MM.1S (cell line): ENCODE measurements at places on chromosomes 1 and 21.

- no peak for DNase-seq
Measured at GRCh38 chr21:46002841-46003574, 21.4 kb downstream of the COL6A1 start.

DNA sequence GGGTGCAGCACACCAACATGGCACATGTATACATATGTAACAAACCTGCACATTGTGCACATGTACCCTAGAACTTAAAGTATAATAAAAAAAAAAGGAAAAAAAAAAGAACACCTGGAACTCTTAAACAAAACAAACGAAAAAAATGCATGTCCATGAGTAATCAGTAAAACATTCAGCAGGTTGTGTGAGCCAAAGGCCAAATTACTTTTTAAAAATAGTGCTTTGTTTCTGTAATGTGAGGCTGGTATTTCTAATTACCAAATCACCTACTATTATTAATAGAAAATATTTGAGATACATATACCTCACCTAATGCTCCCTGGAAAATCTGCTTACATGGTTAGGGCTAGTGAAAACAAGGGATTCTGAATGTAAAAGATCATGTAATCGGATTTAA lies 294.4 kb upstream of the NR5A2 start:
- DNase-seq, result no peak

DNA sequence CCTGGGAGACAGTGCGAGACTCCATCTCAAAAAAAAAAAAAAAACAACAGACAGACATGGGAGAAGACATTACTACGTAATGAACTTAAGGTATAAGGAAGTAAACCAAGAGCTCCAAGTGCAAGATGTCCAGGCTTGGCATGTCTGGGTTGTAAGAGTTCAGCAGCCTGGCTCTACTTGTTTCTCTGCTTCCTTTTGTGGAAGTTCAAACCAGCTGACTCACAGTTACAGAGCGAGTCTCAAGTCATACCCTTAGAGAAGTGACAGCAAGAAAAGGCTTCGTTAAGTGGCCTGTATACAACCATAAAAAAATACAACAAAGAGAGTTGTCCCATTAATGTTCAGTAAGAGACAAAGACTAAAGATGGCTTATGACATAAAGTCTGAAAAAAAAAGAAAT lies 1.3 kb downstream of the RIT1 start:
- DNase-seq, result no peak

DNA sequence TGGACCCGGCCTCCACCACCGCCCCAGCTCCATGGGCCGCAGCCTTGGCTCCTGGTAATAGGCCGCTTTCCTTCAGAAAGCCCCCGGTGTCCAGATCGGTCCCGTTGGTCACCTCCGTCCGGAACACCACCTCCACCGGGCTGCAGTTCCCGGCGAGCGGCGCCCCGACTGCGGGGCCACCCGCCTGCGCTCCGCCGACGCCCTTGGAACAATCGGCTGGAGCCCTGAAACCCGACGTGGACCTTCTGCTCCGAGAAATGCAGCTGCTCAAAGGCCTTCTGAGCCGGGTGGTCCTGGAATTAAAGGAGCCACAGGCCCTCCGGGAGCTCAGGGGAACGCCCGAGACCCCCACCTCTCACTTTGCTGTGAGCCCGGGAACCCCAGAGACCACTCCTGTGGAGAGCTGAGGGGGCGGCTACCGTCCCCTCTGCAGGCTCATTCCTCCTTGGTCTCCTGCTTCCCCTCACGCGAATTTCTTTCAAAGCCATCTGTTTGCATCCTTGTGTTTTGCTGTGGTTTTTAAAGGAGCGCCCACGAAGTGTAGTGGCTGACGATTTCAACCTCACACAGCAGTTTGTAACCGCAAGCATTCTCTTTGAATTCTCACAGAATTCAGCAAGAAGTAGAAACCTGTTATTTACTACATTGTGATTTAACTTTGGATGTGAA lies 6.0 kb downstream of the FCRLB start:
- peak; percentile 45 for DNase-seq

GRCh38 chr21:34126269-34126668 lies 52.9 kb downstream of the MRPS6 start:
- no peak for DNase-seq

GRCh38 chr1:198674009-198674408 lies 35.2 kb downstream of the PTPRC start:
- no peak for DNase-seq

GRCh38 chr1:45473302-45473701 lies 17.7 kb downstream of the TESK2 start:
- peak; percentile 14 for DNase-seq

GRCh38 chr21:15272171-15272570 lies 207.4 kb upstream of the NRIP1 start:
- no peak for DNase-seq

GRCh38 chr1:101280942-101281654 lies 44.3 kb downstream of the S1PR1 start:
- no peak for DNase-seq

DNA sequence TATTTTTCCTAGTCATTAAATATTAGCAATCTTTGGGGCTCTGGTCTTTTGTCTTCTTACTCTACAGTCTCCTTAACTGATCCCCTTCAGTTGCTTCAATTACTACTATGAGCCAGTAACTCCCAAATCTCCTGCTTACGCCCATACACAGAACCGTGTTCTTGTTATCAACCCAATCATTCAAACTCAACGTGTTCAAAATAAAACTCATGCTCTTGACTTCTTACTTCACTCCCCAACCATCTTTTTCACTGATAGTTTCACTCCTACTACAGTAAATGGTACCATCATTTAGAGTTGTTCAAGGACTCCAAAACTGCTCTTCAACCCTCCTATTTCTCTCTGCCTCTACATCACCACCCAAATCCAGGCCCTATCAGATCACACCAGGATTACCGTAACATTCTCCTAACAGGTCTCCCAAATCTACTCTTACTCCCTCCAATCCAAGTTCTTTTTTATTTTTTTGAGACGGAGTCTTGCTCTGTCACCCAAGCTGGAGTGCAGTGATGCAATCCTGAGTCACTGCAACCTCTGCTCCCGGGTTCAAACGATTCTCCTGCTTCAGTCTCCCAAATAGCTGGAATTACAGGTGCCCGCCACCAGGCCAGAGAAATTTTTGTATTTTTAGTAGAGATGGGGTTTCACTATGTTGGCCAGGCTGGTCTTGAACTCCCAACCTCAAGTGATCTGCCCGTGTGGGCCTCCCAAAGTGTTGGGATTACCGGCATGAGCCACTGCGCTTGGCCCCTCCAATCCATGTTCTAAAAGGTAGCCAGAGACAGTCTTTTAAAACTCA lies 3.0 kb downstream of the YARS1 start:
- no peak for DNase-seq

GRCh38 chr1:234730475-234730769 lies 120.4 kb upstream of the IRF2BP2 start:
- DNase-seq, result no peak

DNA sequence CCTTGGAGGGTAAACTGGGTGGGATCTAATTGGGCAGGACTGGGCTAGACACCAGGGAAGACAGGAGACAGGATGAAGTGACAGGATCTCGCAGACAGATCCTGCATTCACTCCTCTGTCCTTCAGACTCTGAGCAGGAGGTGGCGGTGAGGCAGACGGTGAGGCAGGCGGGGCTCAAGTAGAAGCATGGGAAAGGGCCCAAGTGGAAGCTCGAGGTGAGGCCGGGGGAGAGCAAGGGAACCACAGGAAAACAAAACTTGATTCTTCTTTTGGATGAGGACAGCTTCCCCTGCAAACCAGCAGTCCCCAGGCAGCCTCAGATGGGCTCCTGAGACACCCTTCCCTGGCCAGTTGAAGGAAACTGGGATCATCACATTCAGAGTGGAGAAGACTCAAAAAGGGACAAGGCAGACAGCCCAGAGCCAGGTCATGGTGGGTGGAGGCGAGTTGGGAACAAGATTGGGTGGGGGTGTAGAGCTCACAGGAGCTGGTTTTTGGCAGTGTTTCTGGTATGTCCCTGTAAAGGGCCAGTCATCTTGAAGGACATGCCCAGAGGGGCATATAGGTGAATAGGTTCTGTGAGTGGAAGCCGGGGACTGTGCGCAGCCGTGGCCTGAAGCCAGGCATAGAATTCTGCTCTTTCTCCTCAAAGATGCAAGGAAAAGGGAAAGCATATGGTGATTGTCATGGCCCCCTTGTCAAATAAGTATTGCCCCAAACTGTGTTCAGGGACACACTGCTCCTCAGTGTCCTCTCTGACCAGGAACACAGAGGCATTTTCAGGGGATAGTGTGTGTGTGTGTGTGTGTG lies 18.0 kb downstream of the INKA2 start:
- no peak for DNase-seq

DNA sequence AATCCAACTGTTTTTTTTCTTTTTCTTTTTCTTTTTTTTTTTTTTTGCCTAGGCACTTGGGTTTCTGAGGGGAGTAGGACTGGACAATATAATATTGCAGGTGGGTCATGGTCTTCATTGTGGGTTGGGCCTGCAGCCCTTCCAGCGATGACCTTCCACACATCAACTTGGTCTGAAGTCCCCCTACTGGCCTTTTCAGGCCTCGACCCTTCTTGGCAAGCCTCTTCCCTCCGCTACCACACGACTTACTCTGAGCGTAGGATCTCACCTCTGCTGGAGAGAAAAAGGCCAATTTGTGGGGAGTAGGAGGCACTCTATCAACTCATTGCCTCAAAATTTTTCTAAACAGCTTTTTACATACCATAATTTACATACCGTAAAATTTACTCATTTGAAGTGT lies 51.1 kb upstream of the GRIK3 start:
- DNase-seq, result no peak

DNA sequence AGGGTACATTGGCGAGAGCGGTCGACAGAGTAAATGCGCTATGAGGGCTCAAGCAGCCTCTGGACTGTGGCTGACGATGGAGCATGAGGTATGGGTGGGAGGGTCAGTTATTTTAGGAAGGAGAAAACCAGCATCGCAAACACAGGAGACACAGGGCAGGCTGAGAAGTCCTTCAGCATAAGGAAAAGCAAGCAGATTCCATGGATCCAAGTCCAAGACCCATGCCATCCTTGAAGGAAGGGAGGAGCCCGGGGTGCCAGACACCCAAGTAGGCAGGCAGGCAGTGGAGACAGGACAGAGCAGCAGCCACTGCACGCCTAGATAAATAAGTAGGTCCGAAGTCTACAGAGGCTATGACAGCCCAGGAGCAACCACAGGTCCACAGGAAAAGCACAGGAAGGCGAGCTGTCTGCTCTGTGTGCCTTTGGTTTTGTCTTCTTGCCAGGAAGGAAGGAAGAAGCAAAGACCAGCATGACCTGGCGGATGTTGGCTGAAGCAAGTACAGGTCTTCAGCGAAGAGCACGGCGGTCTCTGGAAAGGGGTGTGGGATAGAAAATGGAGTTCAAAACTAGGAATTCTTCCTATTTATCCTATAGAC lies 76.4 kb upstream of the SLC45A1 start:
- no peak for DNase-seq

DNA sequence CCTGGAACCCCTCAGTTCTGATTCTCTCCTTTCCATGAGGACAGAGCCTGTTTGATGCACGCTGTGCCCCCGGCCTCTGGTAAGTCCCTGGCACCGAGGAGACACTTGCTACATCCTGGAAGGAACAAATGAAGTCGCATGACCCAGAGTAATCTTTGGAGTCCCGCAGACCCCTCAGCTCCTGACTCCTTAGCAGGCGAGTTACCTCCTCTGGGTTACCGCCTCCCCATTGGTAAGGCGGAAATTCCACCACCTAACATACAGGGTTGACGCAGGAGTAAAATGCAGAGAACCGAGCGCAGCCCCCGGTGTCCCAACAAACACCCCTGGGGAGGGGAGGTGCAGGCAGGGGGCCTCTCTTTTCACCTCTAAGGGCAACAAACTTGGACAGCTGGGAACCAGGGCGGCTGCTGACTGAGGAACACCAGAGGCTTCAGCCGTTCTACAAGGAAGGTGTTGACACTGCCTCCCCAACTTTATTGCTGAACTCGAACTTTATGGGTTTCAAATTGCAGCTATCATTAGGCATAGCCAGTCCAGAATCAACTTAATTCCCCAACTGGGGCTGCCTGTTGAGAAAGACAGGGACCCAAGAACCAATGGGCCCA lies 115.3 kb upstream of the IFFO2 start:
- no peak for DNase-seq

GRCh38 chr1:221869779-221870178 lies 127.9 kb upstream of the DUSP10 start:
- DNase-seq, result no peak
